Myocyte (in vitro differentiated cells): ENCODE measurements at places on chromosomes 6 and 20. TPM values are rescaled to one million over a fixed set of nuclear protein-coding genes. Genes with fewer than 3 reads are reported as not detected.

SOX18 gene
- total RNA-seq, result not detected in 2 replicates

NCR2 gene
- total RNA-seq, result not detected in 2 replicates

DAAM2 gene
- total RNA-seq, result 20.1 and 25.0 TPM in 2 replicates

TCF15 gene
- not detected in 2 replicates for total RNA-seq

SCGN gene
- total RNA-seq, result 0.08 TPM in 1 of 2 replicates, not detected in the other

RPP40 gene
- total RNA-seq, result 17.1 and 36.7 TPM in 2 replicates

CCN6 gene
- total RNA-seq, result not detected in 2 replicates

SEC23B gene
- total RNA-seq, result 23.3 and 28.0 TPM in 2 replicates

SNX21 gene
- total RNA-seq, result 131 and 161 TPM in 2 replicates

UNC5CL gene
- total RNA-seq, result 2.3 and 2.7 TPM in 2 replicates

TINAG gene
- total RNA-seq, result 0.72 TPM in 1 of 2 replicates, not detected in the other

POPDC3 gene
- 98.0 and 129 TPM in 2 replicates for total RNA-seq

C6orf163 gene
- total RNA-seq, result 0.10 and 0.75 TPM in 2 replicates

LPA gene
- not detected in 2 replicates for total RNA-seq

PNPLA1 gene
- not detected in 2 replicates for total RNA-seq
